Activated CD8-positive, alpha-beta memory T cell treated with anti-CD3 and anti-CD28 coated beads for 1 hour (primary cell): ENCODE measurements at places on chromosomes 1 and 21.

DNA sequence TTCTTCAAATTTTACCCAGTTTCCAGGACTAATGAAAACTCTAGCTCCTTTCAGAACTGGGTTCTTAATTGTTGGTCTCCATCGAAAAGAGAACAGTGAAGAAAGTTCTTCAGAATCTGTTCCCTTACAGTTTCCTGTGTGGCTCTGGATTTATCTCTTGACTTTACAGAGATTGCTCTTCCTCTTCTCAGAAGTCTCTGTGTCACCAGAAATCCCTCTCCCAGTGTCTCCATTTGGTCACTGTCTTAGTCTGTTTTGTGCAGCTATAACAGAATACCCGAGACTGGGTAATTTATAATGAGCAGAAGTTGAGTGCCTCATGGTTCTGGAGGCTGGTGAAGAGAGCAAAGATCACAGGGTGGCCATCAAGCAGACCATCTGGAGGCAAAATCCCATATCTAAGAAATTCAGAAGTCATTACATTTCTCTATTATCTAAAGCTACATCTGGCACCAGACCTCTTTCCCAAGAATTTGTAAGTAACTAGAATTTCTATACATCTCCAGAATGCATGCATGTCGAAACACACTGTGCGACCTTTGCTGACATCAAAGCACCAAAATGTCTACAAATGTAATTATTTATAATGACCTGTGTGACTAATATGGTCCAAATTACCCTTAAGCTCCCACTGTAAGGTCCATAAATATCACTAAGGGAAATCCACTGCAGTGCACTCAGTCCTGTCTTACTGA, 65.4 kb upstream of the KRTAP19-8 start:
- no peak for DNase-seq

- no peak for DNase-seq
These were observed 1.3 kb upstream of the IL19 start for GRCh38 chr1:206769304-206769731.

GRCh38 chr1:31663622-31664452, 19.2 kb upstream of the PEF1 start:
- no peak for DNase-seq

DNA sequence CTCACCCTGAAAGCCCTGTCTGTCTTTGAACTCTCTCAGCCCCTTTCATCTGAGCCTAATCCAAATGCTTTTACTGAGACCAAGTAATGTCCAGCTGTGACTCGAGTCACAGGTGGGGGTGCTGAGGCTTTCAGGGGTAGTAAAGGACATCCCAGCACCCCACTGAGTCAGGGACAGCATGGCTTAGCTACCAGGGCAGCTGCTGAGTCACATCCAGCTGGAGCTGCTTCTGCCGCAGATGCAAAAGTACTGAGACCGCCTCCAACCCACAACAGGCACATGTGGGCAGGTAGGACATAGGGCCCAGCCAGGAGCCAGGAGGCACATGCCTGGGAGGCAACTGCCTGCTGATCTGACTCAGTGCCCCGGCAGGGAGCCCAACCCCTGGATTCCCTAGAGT, 6.7 kb upstream of the VSIG8 start:
- no peak for DNase-seq

GRCh38 chr1:31815752-31816500, at the start of gene SPOCD1:
Gene SPOCD1, minus strand, starts transcription at chr1:31816022. Its CDS starts 689 bp downstream, at chr1:31815333.
- DNase-seq = peak; percentile 58

DNA sequence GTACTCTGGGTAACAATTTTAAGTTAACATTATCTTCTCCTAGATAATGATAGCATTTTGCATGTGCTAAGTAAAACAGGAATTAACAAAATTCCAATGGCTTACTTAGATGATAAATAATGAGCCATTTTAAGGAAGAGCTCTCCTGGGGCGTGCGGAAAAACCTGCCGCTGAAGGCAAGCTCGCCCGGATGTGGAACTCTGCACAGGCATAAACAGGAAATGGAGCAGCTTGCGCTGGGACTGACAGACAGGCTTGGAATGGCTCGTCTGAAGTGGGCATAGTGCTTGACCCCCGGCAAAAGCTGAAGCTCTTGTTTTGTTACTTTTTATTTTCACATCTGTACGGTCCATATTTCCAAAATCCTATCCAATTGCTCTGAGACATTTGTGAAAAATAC, 169.2 kb downstream of the ZNF281 start:
- DNase-seq = no peak

DNA sequence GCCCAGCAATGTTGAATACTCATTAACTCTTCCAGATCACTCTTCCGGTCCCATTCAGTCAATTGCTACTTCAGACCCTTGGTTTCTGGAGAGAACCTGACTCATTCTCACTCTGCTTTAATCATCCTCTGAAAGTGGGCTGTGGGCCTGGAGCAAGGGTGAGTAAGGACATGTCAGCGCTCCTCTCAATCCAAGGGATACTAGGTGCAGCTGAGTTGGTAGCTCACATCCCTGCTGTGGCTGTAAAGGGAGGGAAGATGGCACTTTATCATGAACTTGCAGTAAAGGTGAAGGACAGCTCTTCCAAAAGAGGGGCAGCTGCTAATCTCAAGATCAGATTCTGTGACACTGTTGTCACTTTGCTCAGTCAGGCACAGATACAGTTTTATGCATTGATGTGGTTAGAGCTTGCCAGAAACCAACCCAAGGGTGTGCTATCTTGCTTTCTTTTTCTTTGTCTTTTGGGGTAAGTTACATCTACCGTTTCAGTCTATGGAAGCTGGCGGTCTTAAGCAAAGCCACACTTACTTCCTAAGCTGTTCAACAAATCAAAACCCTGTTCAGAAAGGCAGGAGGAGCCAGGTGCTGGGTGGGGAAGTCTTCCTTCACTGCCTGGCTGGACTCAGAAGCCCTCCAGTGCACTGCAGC, 26.5 kb upstream of the NTPCR start:
- no peak for DNase-seq

- no peak for DNase-seq
These were observed at the start of gene AMPD1 for GRCh38 chr1:114695430-114696058. Gene AMPD1, minus strand, starts transcription at chr1:114695546. Its CDS starts 75 bp downstream, at chr1:114695471.

- DNase-seq = no peak
These were observed at the start of gene MTARC1 for GRCh38 chr1:220786337-220787068. Gene MTARC1, plus strand, starts transcription at chr1:220786913. Its CDS starts 32 bp downstream, at chr1:220786945.

DNA sequence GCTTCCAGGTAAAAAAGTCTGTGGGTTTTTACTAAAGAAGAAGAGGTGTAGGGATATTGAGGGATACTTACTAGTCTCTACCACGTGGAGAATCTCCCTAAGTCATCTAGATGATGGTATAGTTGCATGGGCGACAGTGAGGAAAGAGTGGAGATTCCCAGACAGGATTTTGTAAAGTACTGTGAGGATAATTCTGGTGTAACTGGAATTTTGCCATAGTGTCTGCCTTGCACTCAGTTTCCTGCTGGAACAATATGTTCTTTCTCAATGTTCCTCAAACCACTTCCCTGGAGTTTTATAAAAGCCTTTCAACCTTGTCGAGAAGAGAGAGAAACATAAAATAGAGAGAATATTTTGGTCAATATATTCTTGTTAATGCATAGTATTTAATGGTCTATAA, 95.1 kb upstream of the WLS start:
- no peak for DNase-seq

DNA sequence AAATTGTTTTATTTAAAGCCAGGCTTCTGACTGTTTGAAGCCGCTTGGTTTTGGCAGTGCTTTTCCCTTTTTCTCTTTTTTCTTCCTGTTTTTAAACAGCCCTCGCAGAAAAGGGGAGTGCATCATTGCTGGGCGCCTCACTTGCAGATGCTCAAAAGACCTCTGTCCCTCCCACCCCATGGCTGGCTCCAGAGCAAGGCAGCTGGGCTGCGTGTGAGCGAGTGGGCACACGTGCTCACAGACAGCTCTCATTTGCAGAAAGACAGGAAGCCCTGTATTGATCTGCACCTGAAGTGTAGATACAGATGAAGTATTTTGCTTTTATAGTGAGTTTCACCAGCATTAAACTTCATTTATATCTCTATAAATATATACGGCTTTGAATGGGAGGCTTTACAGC, 8.8 kb downstream of the TNR start:
- DNase-seq = no peak

DNA sequence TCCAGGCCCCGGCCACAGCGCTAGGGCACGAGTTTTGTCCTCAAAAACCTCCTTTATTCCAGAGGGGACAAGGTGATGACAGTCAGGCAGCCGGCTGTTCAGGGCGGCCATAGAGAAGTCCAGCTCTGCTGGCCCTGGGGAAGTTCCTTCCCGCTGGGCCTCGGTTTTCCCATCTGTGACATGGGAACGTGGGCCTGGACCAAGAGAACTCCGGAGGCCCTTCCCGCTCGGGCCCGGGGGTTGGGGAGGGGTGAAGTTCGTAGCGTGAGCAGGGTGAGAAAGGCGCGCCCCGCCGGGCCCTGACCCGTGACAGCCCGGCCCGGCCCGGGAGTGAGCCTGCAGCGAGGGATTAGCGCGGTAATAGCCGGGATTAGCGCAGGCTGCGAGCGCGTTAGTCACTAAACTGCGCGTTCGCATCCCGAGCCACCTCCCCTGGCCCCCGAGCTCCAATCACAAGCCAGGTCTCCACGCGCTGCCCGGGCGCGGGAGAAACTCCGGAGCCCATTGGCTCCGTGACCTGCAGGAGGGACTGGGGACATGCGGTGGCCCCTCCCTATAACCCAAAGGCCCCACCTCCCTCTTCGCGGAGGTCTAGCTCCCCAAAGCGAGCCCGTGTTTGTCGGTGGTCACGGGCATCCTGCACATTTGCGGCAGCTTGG, 29.8 kb upstream of the PADI2 start:
- no peak for DNase-seq

DNA sequence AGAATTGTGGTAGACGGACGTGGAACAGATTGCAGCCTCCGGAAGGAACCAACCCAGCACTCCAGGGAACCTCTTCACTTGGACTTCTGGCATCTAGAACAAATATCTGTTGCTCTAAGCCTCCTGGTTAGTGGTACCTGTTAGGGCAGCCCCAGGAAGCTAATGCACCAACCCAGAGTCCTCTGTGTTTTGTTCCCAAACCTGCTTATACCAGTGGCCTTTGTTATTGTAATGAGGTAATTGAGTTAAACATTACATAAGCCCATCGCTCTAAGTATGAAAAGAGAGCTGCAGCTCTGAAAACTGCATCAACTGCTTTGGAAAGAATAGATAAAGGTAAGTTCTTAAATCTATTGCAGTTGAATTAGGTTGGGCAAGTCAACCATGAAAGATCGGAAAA, 516.7 kb downstream of the NPHP4 start:
- no peak for DNase-seq

DNA sequence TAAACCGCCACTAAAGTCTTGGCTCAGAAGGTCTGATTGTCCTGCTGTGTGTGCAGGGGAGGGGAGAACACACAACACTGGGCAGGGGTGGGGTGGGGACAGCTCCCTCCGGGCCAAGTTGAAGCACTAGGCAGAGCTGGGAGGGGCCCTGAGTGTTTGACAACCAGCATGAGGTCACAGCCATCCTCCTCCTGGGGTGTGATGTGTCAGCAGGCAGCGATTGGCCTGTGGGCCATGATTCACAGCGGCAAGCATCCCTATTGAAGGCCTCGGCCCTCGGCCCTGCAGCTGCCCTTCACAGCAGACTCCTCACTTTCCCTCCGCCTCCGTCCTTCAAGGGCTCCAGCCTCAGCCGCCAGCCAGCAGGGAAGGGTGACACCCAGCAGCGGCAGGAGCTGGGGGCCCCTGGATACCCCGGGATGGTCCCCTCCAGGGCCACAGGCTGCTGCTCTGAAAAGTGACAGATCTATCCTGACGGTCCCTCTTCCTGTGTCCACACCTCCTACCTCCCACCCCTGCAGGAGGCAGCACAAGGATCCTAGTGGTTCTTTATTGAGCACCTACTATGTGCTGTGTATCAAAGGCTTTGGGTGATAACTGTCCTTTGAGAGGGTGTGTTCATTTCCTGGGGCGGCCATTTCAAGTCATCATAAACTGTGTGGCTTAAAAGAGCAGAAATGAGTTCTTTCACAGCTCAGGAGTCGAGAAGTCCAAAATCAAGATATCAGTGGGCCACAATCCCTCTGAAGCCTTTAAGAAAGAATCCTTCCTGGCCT, 66.0 kb upstream of the SLC25A33 start:
- DNase-seq = no peak

DNA sequence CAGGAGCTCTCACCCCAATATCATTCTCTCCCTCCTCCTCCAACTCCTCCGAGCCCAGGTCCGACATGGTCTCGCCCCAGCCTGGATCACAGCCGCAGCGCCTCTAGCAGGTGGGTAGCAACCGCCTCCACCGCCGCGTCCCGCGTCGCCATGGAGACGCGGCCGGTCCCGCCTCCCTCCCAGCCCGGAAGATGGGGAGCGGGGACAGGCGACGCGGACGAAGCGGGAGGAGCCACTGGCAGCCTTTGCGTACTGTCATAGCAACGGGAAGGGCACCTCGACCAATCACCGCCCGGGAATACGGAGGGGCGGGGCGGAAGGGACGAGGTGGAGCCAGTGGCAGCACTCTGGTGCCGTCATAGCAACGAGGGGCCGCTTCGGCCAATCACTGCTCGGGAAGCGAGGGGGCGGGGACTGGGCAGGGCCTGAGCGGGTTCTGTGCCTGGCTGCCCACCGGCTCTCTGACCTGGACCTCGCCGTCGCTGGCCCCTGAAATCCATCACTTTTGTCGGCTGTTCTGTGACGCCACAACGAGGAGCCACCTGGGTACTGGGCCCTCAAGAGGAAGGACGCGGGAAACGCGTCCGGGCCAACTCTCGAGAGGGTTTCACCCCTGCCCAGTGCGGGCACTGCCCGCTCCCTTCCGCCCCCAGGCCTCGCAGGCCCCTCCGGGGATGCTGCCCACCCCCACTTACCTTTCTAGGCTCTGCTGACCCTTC, at the start of gene RSPH1:
RSPH1 (minus strand) TSS at position 105 of the 719 bp plus-strand sequence; CDS start at position 67, 38 bp downstream.
- DNase-seq = peak; percentile 98

DNA sequence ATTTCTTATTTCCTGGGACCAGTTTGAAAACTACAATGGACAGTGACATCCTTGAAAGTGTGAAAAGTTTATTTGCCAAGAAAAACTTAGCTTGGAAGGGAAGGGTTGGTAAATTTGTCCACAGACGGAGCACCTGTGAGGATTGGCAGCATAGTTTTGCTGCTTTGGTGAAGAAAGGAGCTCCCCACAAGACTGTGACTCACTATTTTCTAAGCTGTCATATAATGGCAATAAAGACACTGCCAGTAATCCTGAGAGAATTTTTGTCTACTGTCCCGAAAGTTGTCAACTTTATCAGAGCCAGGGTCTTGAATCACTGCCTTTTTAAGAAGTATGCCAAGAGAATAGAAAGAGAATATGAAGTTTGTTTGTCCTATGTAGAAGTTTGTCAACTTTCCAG, 230.8 kb downstream of the NEGR1 start:
- no peak for DNase-seq

DNA sequence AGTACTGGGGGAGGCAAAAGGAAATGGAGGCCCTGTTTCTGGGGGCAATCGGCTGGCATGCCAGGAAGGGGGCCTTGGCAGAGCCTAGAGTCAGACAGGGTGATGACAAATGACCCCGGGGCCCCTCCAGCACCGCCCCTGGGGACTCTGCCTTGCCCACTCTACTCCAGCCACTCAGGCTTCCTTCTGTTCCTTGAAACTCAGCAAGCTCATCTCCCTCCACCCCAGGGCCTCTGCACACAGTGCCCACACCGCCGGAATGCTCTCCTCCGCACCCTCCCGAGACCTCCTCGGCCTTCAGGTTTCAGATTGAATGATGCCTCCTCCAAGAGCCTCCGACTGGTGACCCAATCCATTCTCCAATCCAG, 122.5 kb upstream of the ZBTB40 start:
- no peak for DNase-seq
